ENCODE measurements at places on chromosomes 7 and 10. TPM values are rescaled to one million over a fixed set of nuclear protein-coding genes. Genes with fewer than 3 reads are reported as not detected.

CCL24 gene
- total RNA-seq = not detected

ST8SIA6 gene
- 2.3 TPM for total RNA-seq

MKX gene
- 1.6 TPM for total RNA-seq

TEX36 gene
- total RNA-seq = not detected

SEMA3D gene
- 7.2 TPM for total RNA-seq

CNPY1 gene
- total RNA-seq = 0.31 TPM

RBM20 gene
- 0.04 TPM for total RNA-seq

NEURL1 gene
- total RNA-seq = 3.8 TPM

COL26A1 gene
- 51.7 TPM for total RNA-seq

GNGT1 gene
- not detected for total RNA-seq

CRPPA gene
- total RNA-seq = 0.45 TPM

CYP3A4 gene
- not detected for total RNA-seq

EVX1 gene
- not detected for total RNA-seq

PWWP2B gene
- 8.6 TPM for total RNA-seq

DENND2A gene
- total RNA-seq = 10.0 TPM

VSTM2A gene
- 0.73 TPM for total RNA-seq

ATP6V0A4 gene
- 1.3 TPM for total RNA-seq

HMX3 gene
- 0.35 TPM for total RNA-seq

AKR1C4 gene
- not detected for total RNA-seq

GCC1 gene
- total RNA-seq = 21.1 TPM

CALHM3 gene
- not detected for total RNA-seq

HKDC1 gene
- total RNA-seq = not detected

GAD2 gene
- 5.6 TPM for total RNA-seq

ZNF212 gene
- 18.0 TPM for total RNA-seq

HOXA10 gene
- not detected for total RNA-seq

WASL gene
- 45.3 TPM for total RNA-seq

ACHE gene
- total RNA-seq = 3.7 TPM

PILRA gene
- total RNA-seq = 0.38 TPM

MEST gene
- total RNA-seq = 229 TPM

NPSR1 gene
- total RNA-seq = not detected

ZNF365 gene
- 0.35 TPM for total RNA-seq

HOXA4 gene
- not detected for total RNA-seq

C7orf57 gene
- total RNA-seq = 0.42 TPM

CCSER2 gene
- 33.8 TPM for total RNA-seq

PRKCQ gene
- total RNA-seq = 27.5 TPM

HABP2 gene
- not detected for total RNA-seq

MSMB gene
- total RNA-seq = not detected

SMO gene
- total RNA-seq = 61.5 TPM

NPY4R2 gene
- not detected for total RNA-seq

CYP26C1 gene
- total RNA-seq = not detected

PNLIPRP3 gene
- not detected for total RNA-seq

ITGA8 gene
- not detected for total RNA-seq

OPN4 gene
- not detected for total RNA-seq

FAM241B gene
- 8.7 TPM for total RNA-seq

HECTD2 gene
- 14.4 TPM for total RNA-seq

FOXI2 gene
- 1.1 TPM for total RNA-seq

ZNF22 gene
- 38.7 TPM for total RNA-seq

PDIA4 gene
- 326 TPM for total RNA-seq

FUOM gene
- 33.9 TPM for total RNA-seq

CFAP69 gene
- 11.2 TPM for total RNA-seq

Measured in GM23338 (cell line).